ENCODE measurements at places on chromosomes 7 and 10. TPM values are rescaled to one million over a fixed set of nuclear protein-coding genes. Genes with fewer than 3 reads are reported as not detected.

GRCh38 chr7:37018954-37019353 lies 294.7 kb upstream of the AOAH start:
- no peak for DNase-seq

- no peak for DNase-seq
These were observed 41.6 kb downstream of the SLC39A12 start for GRCh38 chr10:17993361-17993760.

GRCh38 chr7:99693427-99694200 lies 13.8 kb upstream of the CYP3A5 start:
- no peak for DNase-seq

Gene SUV39H2
- 15.1 TPM for total RNA-seq

Gene GIMAP4
- not detected for total RNA-seq

Measured in glutamatergic neuron (in vitro differentiated cells).